ENCODE measurements at places on chromosomes 5 and 9.

- ATAC-seq, result no peak
Measured at GRCh38 chr5:58523956-58524355, 32.7 kb downstream of the GAPT start.

DNA sequence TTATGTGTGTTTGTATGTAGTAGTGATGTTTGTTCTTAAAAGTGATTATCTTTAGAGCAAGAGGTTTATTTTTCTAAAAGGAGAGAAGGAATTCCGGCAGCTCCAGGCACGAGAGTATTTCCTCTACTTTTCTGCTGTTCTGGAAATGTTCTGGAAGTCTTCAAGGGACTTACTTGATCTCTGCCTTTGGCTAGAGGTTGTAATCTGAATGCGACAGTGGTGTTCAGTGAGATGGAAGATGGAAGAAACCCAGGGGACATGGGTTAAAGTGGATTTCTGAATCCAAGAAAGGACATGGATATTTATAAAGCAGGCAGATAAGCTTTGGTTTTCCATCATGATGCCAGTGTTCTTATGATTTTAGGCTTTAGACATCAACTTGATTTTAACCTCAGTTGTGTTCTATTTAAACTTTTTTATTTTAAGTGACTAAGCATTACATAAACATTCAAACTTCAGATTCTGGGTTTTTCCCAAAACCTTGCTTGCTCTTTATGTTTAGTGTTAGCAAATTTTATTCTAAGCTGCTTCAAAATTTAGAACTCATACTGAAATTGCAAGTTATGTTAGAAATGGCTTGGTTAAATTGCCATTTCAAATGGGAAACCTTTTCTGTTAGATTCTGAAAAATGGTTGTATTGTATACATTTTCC lies 3.6 kb downstream of the GPR21 start:
- ATAC-seq, result no peak

DNA sequence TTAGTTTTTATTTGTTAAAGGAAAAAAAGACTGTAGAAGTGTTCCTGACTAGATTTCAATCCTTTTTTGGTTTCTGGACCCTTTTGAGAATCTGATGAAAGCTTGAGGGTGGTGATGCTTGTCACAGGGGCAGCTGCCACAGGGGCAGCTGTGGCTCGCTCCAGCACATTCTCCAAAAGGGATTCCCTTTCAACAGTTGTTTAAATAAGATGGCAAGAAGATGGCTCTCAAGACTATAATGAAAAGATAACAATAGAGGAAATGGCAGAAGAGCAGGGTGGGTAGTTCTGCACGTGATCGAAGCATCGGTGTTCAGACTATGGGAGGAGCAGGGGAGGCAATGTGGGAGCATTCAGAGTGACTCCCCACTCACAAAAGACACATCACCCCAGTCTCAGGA lies 46.5 kb upstream of the TNFAIP8 start:
- no peak for ATAC-seq

- ATAC-seq, result no peak
Measured at GRCh38 chr9:135883410-135884089, 23.8 kb downstream of the CAMSAP1 start.

DNA sequence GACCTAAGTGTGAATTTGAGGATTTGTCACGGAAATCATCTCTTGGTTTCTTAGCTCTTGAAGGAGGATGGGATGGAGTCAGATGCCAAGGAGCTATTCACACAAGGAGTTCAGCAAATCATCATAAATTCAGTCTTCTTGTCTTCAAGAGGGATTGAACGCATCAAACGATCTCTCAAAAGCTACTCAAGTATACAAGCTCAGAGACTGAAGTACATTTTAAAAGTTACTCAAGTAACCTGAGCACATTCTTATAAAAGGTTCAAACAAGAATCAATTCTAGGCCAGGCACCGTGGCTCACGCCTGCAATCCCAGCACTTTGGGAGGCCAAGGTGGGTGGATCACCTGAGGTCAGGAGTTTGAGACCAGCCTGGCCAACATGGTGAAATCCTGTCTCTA lies 21.1 kb upstream of the GOLPH3 start:
- no peak for ATAC-seq

GRCh38 chr9:34375901-34376595 lies 650 bp downstream of the MYORG start:
- peak; percentile 63 for ATAC-seq

DNA sequence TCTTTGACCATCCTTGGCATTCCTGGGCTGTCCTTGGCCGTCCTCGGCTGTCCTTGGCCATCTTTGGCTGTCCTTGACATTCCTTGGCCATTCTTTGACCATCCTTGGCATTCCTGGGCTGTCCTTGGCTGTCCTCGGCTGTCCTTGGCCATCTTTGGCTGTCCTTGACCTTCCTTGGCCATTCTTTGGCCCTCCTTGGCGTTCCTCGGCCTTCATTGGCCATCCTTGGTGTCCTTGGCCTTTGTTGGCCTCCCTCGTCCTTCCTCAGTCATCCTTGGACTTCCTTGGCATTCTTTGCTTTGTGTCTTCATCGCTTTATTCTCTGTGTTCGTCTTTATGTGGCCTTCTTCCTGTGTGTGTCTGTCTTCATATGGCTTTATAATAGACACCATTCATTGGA lies 20.7 kb downstream of the NDUFS6 start:
- no peak for ATAC-seq

- no peak for ATAC-seq
Measured at GRCh38 chr9:124622882-124623281, 115.7 kb upstream of the NR5A1 start.

- ATAC-seq, result peak; percentile 42
Measured at GRCh38 chr9:21995666-21996398, 1.2 kb downstream of the CDKN2B-AS1 start.

DNA sequence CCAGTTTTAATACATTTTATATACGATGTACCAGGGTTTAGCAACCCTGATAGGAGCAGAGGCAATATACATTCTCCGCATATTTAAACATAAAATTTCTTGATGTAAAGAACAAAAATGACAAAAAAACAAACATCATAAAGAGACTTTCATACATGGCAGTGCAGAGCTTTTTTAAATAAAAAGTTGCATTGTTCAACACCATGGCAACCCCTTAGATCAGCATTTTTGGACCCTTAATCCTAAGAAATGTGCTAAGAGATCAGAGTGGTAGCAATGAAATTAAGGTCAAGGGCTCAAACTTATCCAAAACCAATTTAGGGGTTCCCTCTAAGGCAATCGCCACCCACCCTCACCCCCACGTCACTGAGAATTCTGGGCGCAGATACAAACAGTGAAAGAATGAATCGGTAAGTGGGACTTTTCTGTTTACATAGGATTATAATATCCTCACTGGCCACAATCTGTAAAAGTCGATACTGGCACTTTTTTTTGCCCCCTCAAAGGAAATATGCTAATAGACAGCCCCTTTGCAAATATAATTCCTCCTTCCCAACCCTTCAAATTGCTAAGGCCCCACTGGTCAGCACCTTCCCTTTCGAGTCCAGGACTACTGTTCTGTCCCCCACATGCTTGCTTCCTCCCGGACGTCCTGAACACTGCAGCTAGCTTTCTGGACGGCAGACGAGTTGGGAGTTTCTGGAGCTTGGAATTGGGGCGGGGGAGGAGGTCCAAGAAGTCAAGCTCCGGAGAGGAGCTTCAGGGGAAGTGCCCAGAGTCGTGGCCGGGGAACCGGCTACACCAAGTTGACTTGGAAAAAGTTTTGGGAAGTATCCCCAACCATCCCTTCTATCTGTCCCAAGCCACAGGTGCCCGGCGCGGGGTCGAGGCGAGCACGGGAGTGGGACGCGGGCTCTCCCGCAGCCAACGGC lies 2.2 kb downstream of the GAS1 start:
- ATAC-seq, result no peak

DNA sequence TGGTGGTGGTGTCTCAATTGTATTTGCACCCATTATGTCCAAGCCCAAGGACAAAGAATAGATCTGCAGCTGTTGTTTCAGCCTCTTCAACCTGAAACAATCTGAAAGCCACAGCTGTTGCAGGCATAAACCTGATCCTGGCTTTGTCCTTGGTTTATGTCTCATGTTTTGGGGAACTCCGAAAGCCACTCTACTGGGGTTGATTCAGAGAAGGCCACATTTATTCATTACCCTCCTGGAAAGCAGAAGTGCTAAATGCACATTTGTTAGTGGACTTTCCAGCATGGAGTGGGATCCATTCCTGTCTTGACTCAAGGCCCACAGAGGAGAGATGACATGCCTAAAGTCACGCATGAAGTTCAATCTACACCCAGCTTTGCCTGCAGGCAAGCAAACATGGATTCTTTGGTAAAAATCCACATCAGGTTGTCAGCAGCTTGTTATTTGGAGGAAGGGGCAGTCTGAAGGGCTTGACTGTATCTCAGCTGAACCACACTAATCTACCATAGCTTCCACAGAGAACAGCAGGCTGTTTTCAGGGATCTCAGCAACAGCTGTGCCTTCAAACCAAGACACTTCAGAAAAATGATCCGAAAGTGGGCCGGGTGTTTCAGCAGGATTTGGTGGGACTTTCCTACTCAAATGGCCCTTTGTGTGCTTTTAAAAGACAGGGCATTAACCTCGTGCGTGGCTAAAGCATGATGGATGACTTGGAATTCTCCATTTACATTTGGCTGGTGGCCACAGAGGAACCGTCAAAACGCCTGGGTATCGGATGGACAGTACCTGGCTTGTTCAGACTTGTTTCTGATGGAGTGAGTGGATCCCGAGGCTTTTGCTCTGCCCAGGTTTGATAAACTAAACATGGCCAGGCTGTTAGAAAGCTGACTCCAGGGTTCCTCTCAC lies 36.2 kb upstream of the ADAM19 start:
- ATAC-seq, result peak; percentile 89

DNA sequence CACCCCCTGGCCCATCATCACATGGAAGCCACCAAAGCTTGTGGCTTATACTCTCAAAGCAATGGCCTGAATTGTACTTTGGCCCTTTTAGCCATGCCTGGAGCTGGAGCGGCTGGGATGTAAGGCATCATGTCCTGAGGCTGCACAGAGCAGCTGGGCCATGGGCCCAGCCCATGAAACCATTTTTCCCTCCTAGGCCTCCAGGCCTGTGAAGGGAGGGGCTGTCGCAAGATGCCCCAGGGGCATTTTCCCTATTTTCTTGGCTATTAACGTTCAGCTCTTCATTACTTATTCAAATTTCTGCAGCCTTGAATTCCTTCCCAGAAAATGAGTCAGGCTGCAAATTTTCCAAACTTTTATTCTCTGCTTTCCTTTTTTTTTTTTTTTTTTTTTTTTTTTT lies 27.7 kb downstream of the FST start:
- ATAC-seq, result no peak

GRCh38 chr9:84101964-84102632 lies 121.5 kb downstream of the RMI1 start:
- no peak for ATAC-seq

DNA sequence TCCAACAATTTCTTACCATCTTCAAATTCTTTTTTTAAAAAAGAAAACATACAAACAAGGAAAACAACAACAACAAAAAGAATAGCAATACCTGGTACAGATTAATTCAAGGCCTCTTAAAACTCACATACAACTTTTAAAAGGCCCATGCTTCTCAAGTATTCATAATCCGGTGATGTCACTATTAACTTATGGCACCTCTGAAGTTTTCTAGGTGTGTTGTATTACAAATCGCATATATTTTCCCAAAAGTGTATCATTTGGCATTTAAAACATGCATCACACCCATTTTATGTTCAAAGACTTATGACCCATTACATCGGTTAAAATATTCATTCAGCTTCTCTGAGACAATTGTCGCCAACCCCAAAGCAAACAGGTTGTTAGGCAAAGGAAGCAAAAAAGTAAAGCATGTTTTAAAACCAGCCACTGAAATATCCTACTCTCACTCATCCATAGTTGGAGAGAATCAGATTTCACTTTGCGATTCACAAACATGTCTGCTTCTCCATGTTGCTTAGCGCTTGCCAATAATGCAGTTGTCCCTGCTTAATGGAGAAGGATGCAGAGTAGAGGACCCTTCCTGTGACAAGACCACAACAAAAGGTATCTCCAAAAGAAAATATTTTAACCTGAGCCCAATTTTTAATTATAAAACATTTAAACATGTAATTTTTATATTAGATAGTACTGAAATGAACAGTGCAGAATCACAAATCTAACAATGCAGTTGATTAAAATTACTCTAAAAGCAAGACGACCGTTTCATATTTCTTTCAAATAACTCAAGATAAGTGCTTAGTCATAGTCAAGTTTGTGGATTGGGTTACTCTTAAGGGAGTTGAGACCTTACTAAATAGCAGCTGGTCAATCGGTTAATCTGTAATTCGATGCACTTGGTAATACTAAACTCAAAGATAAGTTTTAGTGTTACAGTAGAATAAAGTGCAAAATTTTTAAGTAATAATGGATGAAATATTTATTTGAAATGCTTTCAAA lies 1.6 kb downstream of the SKP1 start:
- no peak for ATAC-seq

GRCh38 chr9:79682076-79682736 lies 110.4 kb downstream of the TLE4 start:
- ATAC-seq, result no peak

DNA sequence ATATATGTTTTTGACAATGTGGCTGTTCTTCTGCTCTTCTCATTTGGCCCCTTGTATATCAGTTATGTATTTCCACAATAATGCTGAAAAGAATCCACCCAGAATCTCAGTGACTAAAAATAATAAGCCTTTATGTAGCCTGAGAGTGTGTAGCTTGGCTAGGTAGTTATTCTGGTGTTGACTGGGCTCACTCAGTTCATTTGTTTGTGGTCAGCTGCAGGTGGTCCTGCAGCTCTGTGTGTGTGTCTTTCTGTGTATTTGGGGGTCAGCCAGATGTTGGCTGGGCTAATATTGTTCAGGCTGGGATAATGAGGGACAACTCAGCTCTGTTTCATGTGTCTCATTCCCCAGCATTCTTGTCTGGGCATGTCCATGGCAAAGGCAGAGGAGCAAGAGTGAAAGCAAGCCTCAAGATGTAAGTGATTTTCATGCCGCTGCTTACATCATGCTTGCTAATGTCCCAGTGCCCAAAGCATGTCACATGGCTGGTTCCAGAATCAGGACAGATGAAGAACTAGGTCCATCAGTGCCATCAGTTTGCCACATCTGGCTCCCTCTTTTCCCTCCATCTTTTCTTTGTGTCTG lies 162.8 kb downstream of the KCTD16 start:
- ATAC-seq, result peak; percentile 15

GRCh38 chr5:119315516-119315949 lies 40.3 kb upstream of the TNFAIP8 start:
- peak; percentile 89 for ATAC-seq

DNA sequence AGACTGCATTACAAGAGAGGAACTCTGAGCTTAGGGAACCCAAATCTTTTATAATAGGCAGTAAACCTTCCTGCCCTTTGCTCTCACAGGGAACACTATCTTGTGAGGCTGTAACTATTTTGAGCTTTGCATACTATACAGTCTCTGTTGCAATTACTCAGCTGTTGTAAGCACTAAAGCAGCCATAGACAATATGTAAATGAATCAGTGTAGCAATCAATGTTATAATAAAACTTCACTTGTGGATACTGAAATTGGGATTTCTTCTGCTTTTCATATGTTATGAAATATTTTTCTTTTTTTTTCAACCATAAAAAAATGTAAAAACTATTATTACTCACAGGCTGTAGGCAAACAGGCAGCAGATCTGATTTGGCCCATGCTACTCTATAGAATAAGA lies 16.7 kb upstream of the UBQLN1 start:
- no peak for ATAC-seq
